ENCODE measurements at places on chromosomes 2 and 18.
A peak's percentile ranks its signal among the peaks of the same experiment; 100 is the strongest.

GRCh38 chr2:126145752-126146151, 510.2 kb upstream of the GYPC start:
- DNase-seq, result no peak

DNA sequence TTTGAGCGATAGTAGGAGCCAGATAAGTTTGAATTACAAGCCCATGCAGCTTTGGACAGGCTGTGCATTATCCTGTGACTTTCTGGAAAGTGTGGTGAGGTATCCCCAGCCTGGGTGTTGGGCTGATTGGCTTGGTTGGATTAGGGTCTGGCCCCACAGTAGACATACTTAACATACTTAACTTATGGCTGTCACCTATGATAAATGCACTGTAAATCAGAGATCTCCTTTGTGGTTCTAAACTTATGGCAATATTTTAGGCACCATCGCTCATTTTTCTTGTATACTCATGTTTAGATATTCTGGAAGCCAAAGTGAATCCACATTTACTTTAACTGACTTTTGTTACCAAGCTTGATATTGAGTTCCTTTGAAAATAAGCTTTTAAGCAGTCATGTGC, 54.8 kb downstream of the SPTBN1 start:
- DNase-seq, result no peak

DNA sequence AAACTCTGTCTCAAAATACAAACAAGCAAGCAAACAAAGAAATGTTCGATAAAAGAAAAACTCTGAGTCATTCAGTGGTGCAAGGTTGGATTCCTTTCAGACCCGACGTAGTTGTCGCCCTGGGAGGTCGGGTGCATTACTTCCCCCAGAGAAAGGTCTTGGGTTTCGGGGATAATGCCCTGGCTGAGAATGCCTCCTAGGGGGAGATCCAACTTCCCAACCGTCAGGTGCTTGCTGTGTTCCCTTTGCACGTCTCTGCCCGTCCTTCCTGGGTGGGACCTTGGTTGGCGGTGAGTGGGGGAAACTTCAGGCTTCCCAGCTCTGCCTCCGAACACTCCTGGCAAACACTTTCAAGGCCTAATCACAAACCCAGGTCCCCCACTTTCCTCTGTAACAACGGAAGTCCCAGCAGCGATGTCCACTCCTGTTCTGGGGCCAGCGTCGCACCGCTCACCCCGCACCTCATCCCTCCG, 609 bp downstream of the TPGS2 start:
- peak; percentile 55 for DNase-seq

- DNase-seq, result no peak
Measured at GRCh38 chr18:56517196-56517595, 121.2 kb downstream of the TXNL1 start.

- no peak for DNase-seq
Measured at GRCh38 chr2:153967248-153967973, 95.7 kb downstream of the GALNT13 start.

DNA sequence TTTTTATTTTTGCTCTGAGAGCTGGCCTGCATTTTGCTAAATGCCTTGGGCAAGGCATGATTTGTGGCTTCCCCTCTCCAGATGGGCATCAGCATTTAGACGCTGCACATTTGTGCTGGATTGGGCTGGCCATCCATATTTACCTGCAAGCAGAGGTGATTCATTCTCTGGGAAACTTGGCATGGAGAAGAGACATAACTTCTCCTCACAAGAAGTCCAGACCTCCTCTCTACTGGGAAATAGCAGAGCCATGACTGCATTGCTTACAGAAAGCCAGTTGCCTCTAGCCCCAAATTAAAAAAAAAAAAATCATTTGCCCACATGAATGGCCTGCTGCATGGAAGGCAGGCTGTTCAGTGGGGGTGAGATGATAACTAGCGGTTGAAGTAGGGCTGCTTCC, 120.1 kb downstream of the ACTR3 start:
- DNase-seq, result no peak
